Left forelimb (tissue), 1 donor: ENCODE measurements at places on chromosomes 7 and 10.

DNA sequence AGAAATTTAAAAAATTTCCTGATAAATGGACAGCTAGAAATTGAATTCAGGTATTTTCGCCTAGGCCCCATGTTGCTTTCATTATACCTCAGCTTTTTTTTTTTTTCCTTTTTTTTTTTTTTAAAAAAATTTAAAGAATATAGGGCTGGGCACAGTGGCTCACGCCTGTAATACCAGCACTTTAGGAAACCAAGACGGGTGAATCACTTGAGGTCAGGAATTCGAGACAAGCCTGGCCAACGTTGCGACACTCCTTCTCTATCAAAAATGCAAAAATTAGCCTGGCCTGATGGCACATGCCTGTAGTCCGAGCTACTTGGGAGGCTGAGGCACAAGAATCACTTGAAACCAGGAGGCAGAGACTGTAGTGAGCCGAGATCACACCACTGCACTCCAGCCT, 334.0 kb downstream of the SORCS1 start:
- DNase-seq: no peak

DNA sequence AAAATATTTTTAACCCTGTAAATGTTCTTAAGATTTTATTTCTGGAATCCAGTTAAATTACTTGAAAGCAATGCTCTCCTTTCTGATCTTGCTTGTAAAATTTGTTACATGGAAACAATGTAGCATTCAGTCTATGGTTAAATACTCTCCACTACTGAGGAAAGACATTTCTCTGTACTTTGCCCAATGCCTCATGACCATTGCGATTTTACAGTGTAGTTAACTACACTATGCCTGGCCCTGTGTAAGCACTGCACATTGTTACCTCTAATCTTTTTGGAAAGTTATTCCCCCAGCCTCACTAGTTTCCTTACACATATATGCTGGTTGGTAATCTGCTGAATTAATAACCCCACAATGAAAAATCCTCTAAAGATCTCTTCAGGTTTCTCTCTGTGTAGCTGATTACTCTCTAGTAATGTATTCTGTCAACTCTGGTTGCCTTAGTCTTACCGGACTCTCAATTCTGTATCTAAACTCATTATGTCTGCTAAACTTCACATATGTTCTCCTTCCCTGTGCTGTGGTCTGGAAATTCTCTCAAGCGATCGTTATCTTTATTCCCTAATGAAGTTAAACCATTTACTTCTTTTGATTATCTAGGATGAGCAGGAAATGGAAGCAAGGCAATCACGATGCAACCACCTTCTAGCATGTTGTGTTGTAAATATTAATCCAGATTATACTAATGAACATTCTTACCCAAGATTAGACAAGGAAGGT, 58.7 kb upstream of the TMEM106B start:
- DNase-seq: no peak

GRCh38 chr10:114680543-114681117, 22.6 kb upstream of the ABLIM1 start:
- DNase-seq: no peak

- DNase-seq: no peak
Observed at GRCh38 chr7:105307163-105307672, 81.5 kb downstream of the SRPK2 start.

GRCh38 chr10:17409170-17409733, 45.1 kb downstream of the ST8SIA6 start:
- DNase-seq: no peak

- DNase-seq: no peak
Observed at GRCh38 chr10:83994325-83994724, 145.0 kb upstream of the GHITM start.
